ENCODE measurements at places on chromosomes 16 and 17. TPM values are rescaled to one million over a fixed set of nuclear protein-coding genes. Genes with fewer than 3 reads are reported as not detected.

The MLKL gene
- total RNA-seq = 14.9 TPM

The NPIPA5 gene
- 4.2 TPM for total RNA-seq

The IL17C gene
- total RNA-seq = not detected

The TM4SF5 gene
- total RNA-seq = not detected

The IGF2BP1 gene
- total RNA-seq = 30.6 TPM

The MYO15A gene
- 0.44 TPM for total RNA-seq
